Right renal cortex interstitium (tissue), 3 donors: ENCODE measurements at places on chromosomes 5 and 9. TPM values are rescaled to one million over a fixed set of nuclear protein-coding genes. Genes with fewer than 3 reads are reported as not detected.

Gene DMRTA1
- 2.0 TPM for polyA plus RNA-seq

Gene SLC30A5
- polyA plus RNA-seq: 95.5 TPM

Gene TMEM167A
- 124 TPM for polyA plus RNA-seq

Gene TAF11L10
- not detected for polyA plus RNA-seq

Gene MATR3
- polyA plus RNA-seq: 702 TPM

Gene MYMK
- not detected for polyA plus RNA-seq

Gene CYSRT1
- 3.1 TPM for polyA plus RNA-seq

Gene DMRT2
- 3.2 TPM for polyA plus RNA-seq

Gene LECT2
- 2.1 TPM for polyA plus RNA-seq

Gene PCDHA8
- 0.06 TPM for polyA plus RNA-seq

Gene DOCK2
- 2.7 TPM for polyA plus RNA-seq

Gene TMEM252
- polyA plus RNA-seq: 8.5 TPM

Gene TAS2R1
- not detected for polyA plus RNA-seq

Gene BARHL1
- not detected for polyA plus RNA-seq

Gene S100Z
- polyA plus RNA-seq: 0.21 TPM

Gene AFAP1L1
- polyA plus RNA-seq: 18.4 TPM

Gene IFNW1
- polyA plus RNA-seq: not detected

Gene PARP8
- polyA plus RNA-seq: 16.2 TPM

Gene TRIM32
- 21.9 TPM for polyA plus RNA-seq

Gene BASP1
- polyA plus RNA-seq: 94.4 TPM

Gene ELOVL7
- polyA plus RNA-seq: 19.1 TPM

Gene F12
- 6.4 TPM for polyA plus RNA-seq

Gene SLC25A25
- 13.4 TPM for polyA plus RNA-seq

Gene POLR1E
- 24.2 TPM for polyA plus RNA-seq

Gene ENTPD2
- 3.9 TPM for polyA plus RNA-seq

Gene DND1
- polyA plus RNA-seq: not detected

Gene BTNL9
- 5.4 TPM for polyA plus RNA-seq
